ENCODE measurements at places on chromosomes 7 and 10. TPM values are rescaled to one million over a fixed set of nuclear protein-coding genes. Genes with fewer than 3 reads are reported as not detected.

CCDC201 gene
- total RNA-seq: not detected

SEC23IP gene
- 122 TPM for total RNA-seq

HSPA14 gene
- 19.9 TPM for total RNA-seq

ZP3 gene
- 23.4 TPM for total RNA-seq

DEPP1 gene
- total RNA-seq: 3.8 TPM

CYP2W1 gene
- total RNA-seq: not detected

SFRP4 gene
- 0.25 TPM for total RNA-seq

NKX1-2 gene
- 3.4 TPM for total RNA-seq

FAM25A gene
- total RNA-seq: 2.7 TPM

SAMD9 gene
- total RNA-seq: 5.3 TPM

POLR2J3 gene
- total RNA-seq: 14.0 TPM

ZNF107 gene
- total RNA-seq: 6.2 TPM

DRGX gene
- total RNA-seq: not detected

HOXA6 gene
- total RNA-seq: 12.7 TPM

STOX1 gene
- total RNA-seq: 5.9 TPM

SLC16A9 gene
- 5.9 TPM for total RNA-seq

VSTM2A gene
- not detected for total RNA-seq

CNNM2 gene
- 23.1 TPM for total RNA-seq

HMX3 gene
- total RNA-seq: not detected

RSPH10B2 gene
- total RNA-seq: 0.37 TPM

TMEM229A gene
- total RNA-seq: not detected

ITIH2 gene
- total RNA-seq: 0.57 TPM

MMP21 gene
- total RNA-seq: not detected

FRAT1 gene
- 1.7 TPM for total RNA-seq

PLXDC2 gene
- total RNA-seq: 0.20 TPM

ALOX5 gene
- total RNA-seq: 6.1 TPM

PARD3 gene
- total RNA-seq: 46.3 TPM

MSMB gene
- total RNA-seq: not detected

TRIM56 gene
- total RNA-seq: 25.9 TPM

PDE6C gene
- not detected for total RNA-seq

LBX1 gene
- total RNA-seq: not detected

OR2F1 gene
- total RNA-seq: not detected

GPR85 gene
- not detected for total RNA-seq

FZD8 gene
- total RNA-seq: 0.22 TPM

PNLIPRP1 gene
- total RNA-seq: 1.6 TPM

PNLIPRP3 gene
- total RNA-seq: not detected

PDE1C gene
- 0.17 TPM for total RNA-seq

RAB11FIP2 gene
- total RNA-seq: 16.8 TPM

CCNY gene
- total RNA-seq: 62.2 TPM

SLC29A4 gene
- total RNA-seq: 24.5 TPM

PDCD11 gene
- total RNA-seq: 106 TPM

LIMK1 gene
- total RNA-seq: 56.3 TPM

DOCK1 gene
- total RNA-seq: 46.5 TPM

All from HCT116 (cell line).